A549 treated with dexamethasone at 1 μM for 4 hours (cell line): ENCODE measurements at places on chromosomes 16 and 17. TPM values are rescaled to one million over a fixed set of nuclear protein-coding genes. Genes with fewer than 3 reads are reported as not detected.

TP53TG3E gene
- total RNA-seq, result not detected in 5 replicates

MEFV gene
- 0.03 to 0.07 TPM (median 0.07 TPM) in 3 of 5 replicates, not detected in the others for total RNA-seq

KRT9 gene
- not detected in 5 replicates for total RNA-seq

HSD3B7 gene
- total RNA-seq, result 11.5 to 17.6 TPM (median 14.2 TPM) in 5 replicates

RAB11FIP4 gene
- 1.3 to 1.9 TPM (median 1.7 TPM) in 5 replicates for total RNA-seq

P2RX5 gene
- 16.9 to 25.6 TPM (median 24.9 TPM) in 5 replicates for total RNA-seq

GNAO1 gene
- 0.52 to 0.91 TPM (median 0.84 TPM) in 5 replicates for total RNA-seq

C1QTNF8 gene
- total RNA-seq, result 0.05 TPM in 1 of 5 replicates, not detected in the others
